ENCODE measurements at places on chromosomes 2 and 18.

- DNase-seq = no peak
Measured at GRCh38 chr2:44470151-44470550, 108.4 kb downstream of the CAMKMT start.

DNA sequence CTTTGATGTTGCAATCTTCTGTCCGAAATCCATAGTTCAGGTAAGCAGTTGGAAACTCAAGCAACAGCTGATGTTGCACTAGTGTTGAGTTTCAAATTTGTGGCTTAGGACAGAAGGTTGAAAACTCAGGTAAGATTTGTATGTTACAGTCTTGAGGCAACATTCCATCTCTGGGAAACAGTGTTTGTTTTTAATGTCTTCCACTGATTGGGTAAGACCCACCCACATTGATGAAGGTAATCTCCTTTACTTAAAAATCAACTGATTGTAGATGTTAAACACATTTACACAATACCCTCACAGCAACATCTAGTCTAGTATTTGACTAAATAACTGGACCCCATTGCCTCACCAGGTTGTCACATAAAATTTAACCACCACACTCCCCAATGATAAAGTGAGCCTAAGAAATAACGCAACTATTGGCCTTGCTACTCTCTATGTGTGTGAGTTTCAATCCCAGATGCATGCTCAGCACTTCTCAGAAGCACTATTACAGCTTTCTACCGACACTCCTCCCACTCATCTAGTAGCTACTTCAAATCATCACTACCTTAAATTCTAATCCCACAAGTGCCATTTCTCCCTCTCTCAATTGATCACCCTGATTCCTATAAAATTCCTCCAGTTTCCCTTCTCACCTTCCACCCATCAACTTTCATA is 164.0 kb downstream of the MBD2 start:
- DNase-seq = no peak

DNA sequence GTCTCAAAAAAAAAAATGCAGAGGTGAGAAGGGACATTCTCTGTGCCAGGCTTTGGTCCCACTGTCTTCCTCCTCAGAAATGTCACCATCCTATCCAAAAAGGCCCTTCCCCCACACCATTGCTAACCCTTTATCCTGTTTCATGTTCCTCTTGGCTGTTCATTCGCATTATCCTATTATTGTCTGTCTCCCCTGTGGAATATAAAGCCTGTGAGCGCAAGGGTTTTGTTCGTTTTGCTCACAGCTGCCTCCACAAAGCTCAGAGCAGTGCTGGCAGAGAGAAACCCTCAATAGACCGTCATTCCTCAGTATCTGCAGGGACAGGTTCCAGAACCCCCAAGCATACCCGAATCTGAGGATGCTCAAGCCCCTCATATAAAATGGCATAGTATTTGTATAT is 91.8 kb downstream of the LOXHD1 start:
- no peak for DNase-seq

- DNase-seq = no peak
Measured at GRCh38 chr2:104406261-104406726, 447.6 kb upstream of the POU3F3 start.

DNA sequence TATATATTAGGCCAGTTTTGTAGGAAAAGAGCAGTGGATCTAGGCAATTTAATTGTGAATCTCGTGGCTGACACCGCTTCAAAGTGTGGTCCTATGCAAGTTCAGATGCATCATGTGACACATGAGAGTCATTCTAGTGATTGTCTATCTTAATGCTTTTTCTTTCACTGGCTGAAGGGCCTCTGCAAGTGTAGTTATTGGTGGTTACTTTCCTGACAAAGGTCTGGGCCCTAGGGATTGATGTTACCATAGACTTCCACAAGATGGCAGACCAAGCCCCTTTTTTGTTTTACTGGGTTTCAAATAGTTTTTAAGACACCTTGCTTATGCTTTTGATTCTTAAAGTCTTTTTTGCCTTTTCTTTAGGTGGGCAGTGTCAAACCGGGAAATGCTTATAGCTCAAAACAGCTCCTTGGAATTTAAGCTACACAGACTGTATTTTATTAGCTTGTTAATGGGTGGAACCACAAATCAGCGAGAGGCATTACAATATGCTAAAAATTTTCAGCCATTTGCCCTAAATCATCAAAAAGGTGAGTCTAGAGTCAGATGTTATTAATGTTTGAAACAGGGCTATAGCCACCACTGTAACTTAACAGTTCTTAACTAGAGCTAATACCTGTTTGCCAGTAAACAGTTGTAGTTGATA is 25.9 kb downstream of the CD8A start:
- no peak for DNase-seq

GRCh38 chr2:53646788-53647187 is 120.8 kb upstream of the CHAC2 start:
- DNase-seq = no peak

DNA sequence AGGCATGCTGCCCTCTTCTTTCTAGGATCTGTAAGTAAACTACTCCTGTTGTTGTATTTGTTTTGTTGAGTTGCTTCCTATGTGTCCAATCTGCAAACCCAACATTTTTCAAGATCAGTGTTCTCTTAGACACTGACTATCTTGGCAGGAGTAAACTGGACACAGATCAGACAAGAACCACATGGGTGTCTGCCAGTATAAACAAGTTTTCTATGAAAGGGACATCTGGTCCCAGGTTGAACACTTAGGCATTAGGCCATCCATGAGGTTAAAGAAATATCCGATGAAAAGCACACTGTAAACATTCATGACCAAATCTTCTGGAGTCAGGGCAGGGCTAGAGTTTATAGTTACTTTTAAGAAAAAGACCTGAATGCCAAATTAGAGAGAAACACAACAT is 441.8 kb downstream of the NYAP2 start:
- no peak for DNase-seq

DNA sequence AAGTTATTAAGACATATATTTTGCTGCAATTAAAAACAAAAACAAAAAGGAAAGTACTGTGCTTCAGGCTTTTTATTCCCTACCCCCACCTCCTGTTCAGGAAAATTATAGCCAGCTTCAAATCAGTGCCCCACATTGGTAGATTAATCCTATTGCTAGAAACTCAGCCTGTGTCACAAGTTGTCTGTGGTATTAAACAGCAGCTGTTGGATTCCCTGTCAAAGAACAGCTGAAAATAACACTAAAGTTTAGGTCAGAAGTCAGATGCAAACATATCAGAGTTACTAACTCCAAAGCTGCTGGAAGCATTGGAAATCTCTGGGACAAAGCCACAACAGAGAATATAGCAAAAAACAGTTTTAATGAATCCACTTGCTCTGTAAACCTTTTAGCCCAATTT is 818 bp upstream of the CCDC141 start:
- DNase-seq = no peak
